Caco-2 (cell line): ENCODE measurements at places on chromosomes 3 and 15.

GRCh38 chr3:59632760-59633573, 583.1 kb upstream of the CFAP20DC start:
- DNase-seq, result no peak

DNA sequence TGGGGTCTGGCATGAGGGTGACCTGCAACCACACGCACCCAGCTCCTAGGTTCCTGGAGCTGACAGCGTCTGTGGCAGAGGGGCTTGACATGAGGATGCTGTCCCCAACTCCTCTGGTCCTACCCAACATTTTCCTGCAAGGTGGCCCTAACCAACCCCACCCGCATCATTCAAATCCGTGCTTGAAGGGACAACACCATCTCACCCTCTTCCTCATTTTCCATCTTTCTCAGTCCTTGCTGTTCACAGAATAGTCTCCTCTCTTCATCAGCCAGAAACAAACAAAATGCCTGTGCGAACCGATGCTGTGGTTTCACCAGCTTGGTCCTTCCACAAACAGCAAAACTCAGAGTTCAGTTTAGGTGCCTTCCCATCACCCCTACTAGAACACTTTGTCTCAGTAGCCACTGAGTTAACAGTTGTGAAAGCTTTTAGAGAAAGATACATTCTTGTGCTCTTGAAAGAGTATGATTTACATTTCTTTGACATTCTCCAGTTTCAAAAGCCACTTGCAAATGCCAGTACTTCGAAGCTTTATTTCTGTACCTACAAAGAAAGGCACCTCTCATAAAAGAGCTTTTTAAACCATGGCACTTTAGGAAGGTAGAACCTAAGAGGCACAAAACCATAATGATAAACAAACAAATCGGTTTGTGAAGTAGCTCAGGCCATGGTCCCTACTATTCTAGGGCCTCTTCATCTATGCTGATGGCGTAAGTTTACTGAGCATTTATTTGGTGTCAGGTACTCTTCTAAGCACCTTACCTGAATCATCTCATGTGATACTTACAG, 360.1 kb downstream of the SHQ1 start:
- DNase-seq, result no peak

GRCh38 chr3:3134750-3135448, 8.2 kb downstream of the TRNT1 start:
- no peak for DNase-seq

DNA sequence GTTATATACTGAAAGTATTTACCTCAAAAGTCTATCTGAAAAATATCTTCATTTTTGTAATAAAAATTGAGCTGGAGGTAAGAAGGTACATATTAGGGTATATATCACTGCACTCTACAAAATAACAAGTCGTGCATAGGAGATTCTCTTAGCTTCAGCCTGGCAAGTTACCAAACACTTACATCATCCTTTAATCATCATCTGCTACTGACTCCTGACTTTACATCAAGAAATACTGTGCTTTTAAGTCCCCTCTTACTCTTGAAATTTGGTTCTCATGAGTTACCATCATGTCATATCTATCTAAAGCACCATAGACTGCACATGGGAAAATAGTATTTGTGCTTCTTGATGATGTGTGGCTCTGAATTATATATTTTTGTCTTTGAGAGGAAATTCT, 50.8 kb downstream of the LYSMD4 start:
- DNase-seq, result no peak

DNA sequence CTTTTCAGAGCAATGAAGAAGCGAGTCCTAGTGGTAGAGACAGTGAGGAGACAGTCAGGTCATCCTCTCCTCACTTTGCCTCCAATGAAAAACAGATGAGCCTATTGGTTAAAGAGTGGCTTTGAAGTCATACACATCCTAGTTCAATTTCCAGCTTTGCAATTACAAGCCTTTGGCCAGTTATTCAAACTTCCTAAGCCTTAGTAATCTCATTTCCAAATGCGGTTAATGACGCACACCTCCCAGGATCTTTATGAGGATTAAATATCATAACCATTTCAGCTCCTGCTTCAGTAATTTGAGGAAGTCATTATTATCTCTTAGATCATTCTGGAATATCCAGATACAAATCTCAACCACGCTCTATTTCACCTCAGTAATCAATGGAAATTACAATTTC, 10.0 kb upstream of the ST6GAL1 start:
- DNase-seq, result no peak

DNA sequence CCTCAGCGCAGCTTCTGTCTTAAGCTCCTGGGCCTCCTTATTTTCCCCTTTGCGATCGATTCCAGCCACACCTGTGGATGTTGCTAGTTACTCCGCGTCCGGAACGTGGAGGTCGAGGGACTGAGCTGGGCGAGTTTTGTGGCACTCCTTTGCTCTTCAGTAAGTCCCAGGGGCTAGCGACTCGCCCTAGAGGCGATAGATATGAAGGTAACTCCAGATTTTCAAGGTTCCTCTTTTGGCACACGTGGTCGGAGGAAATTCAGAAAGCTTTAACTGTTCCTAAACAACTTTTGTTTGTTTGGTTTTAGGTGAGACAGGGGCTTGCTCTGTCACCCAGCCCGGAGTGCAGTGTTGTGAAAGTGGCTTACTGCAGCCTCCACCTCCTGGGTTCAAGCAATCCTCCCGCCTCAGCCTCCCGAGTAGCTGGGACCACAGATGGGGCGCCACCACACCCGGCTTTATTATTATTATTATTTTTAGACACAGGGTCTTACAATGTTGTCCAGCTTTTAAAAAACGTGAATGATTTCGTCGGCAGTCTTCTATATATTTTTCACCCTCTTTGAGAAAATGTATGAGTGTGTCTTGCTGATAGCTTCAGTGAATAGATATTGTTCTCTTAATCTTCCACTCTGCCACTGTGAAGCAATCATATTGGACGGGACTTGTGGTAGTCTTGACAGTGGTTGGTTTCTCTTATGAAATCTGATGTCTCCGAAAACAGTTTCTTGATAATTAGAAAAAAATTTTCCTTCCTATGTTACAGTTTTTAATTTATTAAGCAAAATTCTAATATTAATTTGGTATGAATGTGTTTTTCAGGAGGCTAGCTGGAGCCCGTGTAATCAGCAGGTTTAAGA, 785 bp downstream of the MFSD1 start:
- no peak for DNase-seq
